ENCODE measurements at places on chromosomes 7 and 10. TPM values are rescaled to one million over a fixed set of nuclear protein-coding genes. Genes with fewer than 3 reads are reported as not detected.

- DNase-seq: no peak
Measured at GRCh38 chr10:116732573-116732972, 9.8 kb downstream of the HSPA12A start.

DNA sequence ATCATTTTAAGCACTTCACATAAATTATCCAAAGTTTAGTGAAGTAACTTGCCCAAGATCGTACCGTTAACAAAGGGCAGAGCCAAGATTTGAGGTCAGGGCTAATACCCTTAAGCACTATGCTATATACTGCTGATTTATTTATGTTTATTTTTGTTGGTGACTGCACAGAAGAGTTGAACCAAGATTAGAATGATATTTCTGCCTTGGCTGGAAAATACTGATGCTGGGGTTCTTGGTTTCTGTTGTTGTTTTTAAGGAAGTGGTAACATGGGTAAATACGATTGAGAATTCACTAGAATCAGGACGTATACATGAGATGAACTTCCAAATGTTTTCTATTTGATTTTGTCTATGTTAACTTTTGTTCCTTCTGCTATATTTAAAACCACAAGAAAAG lies 9.3 kb downstream of the ADD3 start:
- no peak for DNase-seq

Gene PPP1R9A
- total RNA-seq: 0.06 TPM

Gene ATRNL1
- not detected for total RNA-seq

DNA sequence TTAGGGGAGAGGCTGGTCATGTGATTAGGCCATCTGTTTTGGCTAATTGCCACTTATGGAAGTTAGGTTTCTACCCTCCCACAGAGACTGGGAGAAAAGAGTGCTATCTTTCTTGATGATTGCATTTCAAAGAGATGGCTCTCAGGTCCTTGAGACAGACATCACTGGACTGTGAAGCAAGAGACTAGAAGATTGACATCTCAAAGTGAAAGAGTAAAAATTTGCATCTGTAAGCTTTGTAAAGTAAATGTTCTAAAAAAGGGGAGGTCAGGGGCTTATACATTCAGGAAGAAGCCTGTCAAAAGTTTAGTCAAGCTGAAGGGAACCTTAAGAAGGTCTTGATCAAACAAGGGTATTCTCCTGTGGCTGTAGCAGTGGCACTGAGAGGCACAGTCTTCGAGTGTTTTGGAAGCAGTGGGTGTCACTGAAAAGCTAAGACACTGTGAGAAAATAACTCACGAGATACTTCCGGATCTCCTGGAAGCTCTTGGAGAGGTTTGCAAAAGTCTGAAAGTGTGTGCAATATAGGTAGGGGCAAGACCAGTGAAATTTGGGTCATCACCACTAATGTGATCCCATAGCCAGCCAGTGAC lies 342.1 kb downstream of the PHF14 start:
- DNase-seq: no peak

- no peak for DNase-seq
Measured at GRCh38 chr10:28797904-28798371, 120.6 kb downstream of the BAMBI start.

Gene SHLD2
- total RNA-seq: 25.9 TPM

DNA sequence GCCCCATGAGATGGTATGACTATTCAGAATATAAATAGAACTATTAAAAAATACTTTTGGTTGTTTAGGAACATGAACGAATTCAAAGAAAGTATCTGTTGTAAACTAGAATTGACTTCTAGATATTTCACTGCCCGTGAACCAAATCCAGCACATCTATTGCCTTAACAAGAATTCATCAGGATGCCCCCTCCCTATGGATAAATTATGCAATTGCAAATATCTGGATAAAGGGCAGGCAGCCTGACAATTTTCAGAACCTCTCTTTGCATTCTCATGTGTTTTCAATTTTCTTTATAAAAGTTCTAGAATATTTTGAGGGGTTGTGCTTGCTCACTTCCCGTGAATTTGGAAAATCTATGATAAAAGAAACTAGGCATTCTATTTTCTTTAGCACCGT lies 822.1 kb upstream of the SORCS1 start:
- no peak for DNase-seq

- DNase-seq: no peak
Measured at GRCh38 chr7:140668641-140669040, 4.1 kb upstream of the ADCK2 start.

GRCh38 chr7:41459183-41459582 lies 243.7 kb downstream of the INHBA start:
- no peak for DNase-seq
